WTC11 (cell line): ENCODE measurements at places on chromosomes 7 and 10. TPM values are rescaled to one million over a fixed set of nuclear protein-coding genes. Genes with fewer than 3 reads are reported as not detected.

Gene FEZF1
- 11.1 to 20.0 TPM (median 11.6 TPM) in 3 replicates for total RNA-seq

Gene HECW1
- total RNA-seq, result 4.9 to 6.1 TPM (median 5.4 TPM) in 3 replicates

Gene HOXA13
- not detected in 3 replicates for total RNA-seq

GRCh38 chr10:49331431-49331830, 32.5 kb downstream of the C10orf71 start:
- no peak for DNase-seq

GRCh38 chr7:53531-53930, 138.8 kb upstream of the FAM20C start:
- no peak for DNase-seq

DNA sequence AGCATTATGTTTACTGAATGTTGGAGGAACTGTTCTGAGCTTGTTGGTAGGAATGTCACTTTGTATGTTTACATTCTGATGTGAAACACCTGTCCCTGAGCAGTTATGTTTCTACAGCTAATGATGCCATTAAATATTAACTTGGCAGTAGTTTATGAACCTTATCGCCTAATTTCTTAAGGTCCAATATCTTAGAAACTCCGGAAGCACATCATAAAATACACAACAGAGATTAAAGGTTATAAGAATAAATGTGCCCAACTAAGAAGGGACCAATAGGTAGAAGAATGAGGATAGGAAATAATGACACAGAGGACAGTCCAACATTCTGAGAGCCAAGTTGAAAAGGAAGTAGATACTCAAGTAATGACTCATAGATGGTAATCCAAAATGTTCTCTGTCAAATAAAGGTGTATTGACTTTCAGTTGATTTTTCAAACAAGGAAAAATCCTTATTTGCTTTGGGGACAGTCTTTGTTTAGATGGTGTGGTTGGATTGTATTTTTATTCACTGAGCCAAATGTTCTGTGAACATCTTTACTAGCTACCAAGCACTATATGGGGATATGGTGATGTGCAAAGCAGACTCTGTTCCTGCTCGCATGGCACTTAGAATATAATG, 31.9 kb downstream of the LCOR start:
- DNase-seq, result no peak

GRCh38 chr7:859359-860030, 16.9 kb upstream of the GET4 start:
- DNase-seq, result no peak

DNA sequence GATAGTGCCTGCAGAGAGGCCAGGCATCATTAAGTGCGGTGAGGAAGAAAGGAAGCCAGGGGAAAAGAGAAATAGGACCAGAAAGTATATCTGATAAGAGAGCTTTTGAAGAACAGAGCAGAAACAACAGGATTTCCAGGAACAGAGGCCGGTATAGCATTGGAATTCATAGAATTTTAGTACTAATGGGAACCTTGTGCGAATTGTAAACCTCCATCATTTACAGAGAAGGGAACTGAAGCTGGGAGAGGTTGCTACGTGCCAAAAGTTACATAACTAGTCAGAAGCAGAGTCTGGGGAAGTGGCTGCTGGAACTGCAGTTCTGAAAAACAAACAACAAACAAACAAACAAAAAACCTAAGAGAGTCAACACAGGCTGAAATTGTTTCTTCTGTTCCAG, 5.4 kb upstream of the ZMYND11 start:
- no peak for DNase-seq
